Astrocyte of the spinal cord (primary cell): ENCODE measurements at places on chromosomes 6 and 20.

GRCh38 chr6:42009844-42010184 lies 40.5 kb upstream of the TAF8 start:
- DNase-seq = no peak

GRCh38 chr20:61880706-61881105 lies 185.0 kb downstream of the TAF4 start:
- no peak for DNase-seq

DNA sequence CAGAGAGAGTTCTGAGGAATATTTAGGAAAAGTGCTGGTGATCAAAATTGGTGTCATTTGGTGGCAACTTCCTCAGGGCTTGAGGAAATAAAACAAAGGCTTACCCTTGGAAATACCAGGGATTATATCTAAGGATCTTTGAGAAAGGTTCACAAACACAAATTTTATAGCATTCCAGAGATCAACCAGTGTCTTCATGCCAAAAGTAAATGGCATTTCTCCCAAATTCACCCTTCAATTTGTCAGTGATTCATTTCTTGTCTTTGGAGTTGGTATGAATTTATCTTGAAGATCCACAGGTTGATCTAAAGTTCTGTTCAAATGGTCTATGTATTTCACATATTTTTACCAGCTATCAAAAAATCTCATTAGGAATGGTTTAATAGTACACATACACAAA lies 181.5 kb downstream of the FUT9 start:
- no peak for DNase-seq

DNA sequence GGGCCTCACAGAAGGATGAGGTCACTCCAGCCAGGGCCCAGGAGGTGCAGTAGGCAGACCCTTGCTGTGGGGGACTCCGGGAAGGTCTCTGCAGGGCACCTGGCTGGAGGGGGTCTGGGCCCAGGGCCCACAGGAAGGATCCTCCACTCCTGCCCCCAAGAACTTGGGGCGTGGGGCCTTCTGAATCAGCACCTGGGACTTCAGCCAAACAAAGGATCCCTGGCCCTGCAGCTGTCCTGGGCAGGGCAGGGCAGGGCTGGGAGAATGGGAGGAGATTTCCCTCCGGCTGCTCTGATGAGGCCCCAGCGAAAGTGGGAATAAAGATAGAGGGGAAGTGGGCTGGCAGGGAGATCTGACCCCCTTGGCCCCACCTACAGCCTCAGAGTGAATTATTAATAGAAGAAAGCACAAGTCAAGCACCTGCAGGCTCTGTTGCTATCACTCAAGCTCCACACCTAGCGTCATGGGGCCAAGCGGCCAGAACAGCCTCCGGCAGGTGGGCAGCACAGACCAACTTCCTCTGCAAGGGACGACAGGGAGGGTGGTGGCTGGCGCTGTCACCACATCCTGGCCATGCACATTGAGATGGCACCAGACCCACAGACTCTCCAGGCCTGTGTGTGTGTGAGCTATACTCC lies 61.6 kb upstream of the MRPS10 start:
- peak; percentile 61 for DNase-seq

GRCh38 chr20:59962155-59962554 lies 3.9 kb downstream of the CDH26 start:
- no peak for DNase-seq

DNA sequence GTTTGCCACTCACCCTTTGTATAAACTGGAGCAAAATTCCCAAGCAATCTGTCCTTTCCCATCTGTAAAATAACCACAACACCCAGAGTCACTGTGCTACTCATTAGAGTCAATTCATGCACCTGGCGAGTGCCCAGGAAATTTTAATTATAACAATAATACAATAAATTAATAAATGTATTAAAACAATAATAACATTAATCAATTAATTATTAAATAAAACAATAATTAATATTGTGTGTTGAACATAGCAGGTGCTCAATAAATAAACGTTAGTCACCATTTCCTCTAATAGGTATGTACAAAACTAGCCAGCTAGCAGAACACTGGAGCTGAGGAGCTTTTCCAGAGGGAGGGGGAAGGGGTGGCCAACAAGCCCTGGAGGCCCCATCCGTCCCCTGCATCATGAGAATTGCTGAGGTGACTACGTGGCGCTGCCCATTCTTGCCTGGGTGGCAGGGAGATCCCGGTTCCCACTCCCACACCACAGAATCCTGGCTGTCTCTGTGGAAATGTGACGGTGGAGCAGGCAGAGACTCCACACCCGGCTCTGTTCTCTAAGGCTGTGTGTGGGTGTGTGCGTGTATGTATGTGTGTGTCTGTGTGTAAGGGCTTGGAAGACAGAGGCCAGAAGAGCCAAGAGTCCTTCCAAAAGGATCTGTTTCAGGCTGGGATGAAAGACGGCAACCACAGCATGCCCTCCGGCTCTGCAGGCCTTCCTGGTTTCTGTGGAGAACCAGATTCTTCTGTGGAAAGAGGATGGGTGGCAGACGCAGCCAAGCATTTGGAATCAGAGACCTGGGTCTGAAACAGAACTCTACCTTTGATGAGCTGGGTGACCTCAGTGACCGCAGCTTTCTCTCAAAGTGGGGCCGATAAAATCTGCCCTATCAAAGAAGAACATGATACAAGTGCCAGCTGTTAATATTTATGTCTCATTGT lies 18.8 kb upstream of the EZR start:
- no peak for DNase-seq

GRCh38 chr6:148501178-148501590 lies 158.5 kb downstream of the SASH1 start:
- peak; percentile 93 for DNase-seq

DNA sequence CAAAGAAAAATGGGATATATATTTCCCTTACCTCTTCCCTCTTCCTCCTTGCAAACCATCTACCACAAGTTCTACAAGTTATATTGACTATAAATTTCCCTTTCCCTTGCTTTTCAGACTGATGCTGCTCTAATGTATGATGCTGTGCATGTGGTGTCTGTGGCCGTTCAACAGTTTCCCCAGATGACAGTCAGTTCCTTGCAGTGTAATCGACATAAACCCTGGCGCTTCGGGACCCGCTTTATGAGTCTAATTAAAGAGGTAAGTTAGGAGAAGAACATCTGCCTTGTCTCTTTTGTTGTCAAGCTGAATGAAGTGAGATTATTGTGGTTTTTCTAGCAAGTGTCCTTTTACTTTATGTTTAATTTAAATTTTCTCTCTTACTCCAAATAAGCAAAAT lies 406.0 kb downstream of the GRIK2 start:
- DNase-seq = no peak

DNA sequence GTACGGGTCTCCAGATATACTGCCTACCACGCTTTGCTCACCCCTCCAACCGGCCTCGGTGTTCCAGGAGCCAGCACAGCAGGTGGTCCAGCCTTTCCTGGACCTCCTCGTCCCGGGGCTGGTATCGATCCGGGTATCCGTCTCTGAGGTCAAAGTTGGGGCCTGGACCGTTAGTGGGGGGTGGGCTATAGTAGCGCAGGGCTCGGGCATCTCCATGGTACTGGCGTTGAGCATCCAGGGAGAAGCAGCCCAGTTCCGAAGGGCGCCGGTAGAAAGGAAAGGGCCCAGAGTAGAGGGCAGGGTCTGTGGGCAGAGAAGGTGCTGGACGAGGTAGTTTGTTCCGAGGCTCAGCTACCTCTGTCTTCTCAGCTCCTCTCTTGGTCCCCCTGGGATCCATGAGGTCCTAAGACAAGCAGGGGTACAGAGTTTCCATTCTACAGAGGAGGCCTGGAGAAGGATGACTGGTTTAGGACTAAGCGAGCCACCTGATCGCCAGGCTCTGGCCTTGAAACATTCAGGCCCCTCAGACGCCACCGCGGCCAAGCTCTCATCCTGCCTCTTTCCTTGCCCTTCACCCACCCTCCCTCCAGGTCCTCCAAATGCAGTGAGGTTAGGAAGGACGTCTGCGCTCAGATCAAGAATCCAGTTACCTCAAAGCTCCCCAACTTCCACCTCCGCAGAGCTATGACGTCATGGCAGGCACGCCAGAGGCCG lies 502 bp downstream of the DXO start:
- DNase-seq = peak; percentile 12

GRCh38 chr6:115947966-115948541 lies 112.6 kb downstream of the FRK start:
- no peak for DNase-seq

- DNase-seq = no peak
Measured at GRCh38 chr6:22943327-22943726, 374.0 kb downstream of the HDGFL1 start.

GRCh38 chr6:37018198-37019064 lies 13.0 kb downstream of the FGD2 start:
- peak; percentile 86 for DNase-seq

- peak; percentile 35 for DNase-seq
Measured at GRCh38 chr6:14831937-14832336, 413.9 kb upstream of the JARID2 start.

- DNase-seq = peak; percentile 81
Measured at GRCh38 chr20:1437235-1437904, 29.3 kb downstream of the NSFL1C start.

DNA sequence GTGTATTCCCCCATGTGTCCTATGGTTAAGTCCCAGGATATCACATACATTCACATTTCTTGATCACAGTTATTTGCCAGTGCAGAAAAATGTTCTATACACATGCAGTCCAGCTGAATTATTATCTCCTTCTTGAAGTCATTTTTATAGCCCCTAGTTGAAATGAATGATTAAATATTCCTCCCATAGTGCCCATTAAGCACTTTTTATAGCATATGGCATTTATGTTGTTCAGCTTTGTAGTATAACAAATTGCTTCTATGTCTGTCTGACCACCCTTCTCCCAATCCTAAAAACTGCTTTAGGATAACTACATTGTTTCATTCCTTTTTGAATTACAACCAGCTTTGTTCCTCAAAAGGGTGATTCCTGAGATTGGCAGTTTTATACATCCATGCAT lies 123.5 kb downstream of the ADGRB3 start:
- no peak for DNase-seq

- DNase-seq = no peak
Measured at GRCh38 chr20:20719411-20719810, 7.0 kb upstream of the RALGAPA2 start.

DNA sequence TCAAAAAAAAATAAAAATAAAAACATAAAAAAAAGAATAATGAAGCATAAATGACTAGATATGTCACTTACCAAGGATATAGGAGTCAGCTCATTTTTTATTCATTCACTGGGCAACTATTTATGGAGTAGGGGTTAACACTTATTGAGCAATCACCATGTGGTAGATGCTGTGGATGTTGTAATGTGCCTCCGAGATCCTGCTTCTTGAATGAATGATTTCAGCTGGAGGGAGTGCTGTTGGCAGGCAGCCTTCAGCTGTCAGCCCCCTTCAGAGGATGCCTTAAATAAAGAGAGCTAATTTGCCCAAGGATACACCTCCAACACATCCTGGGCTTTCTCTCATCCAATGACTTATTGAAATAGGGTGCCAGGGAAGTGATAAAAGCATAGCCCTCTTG lies 229.5 kb upstream of the DTNBP1 start:
- no peak for DNase-seq

- DNase-seq = no peak
Measured at GRCh38 chr20:47533518-47534062, 31.9 kb downstream of the NCOA3 start.

- DNase-seq = no peak
Measured at GRCh38 chr6:23140871-23141270, 571.5 kb downstream of the HDGFL1 start.

GRCh38 chr6:34986845-34987246 lies 97.8 kb downstream of the ANKS1A start:
- DNase-seq = peak; percentile 83

GRCh38 chr6:20907486-20908071 lies 373.3 kb downstream of the CDKAL1 start:
- no peak for DNase-seq

- peak; percentile 27 for DNase-seq
Measured at GRCh38 chr6:137910424-137910834, 43.4 kb downstream of the TNFAIP3 start.

DNA sequence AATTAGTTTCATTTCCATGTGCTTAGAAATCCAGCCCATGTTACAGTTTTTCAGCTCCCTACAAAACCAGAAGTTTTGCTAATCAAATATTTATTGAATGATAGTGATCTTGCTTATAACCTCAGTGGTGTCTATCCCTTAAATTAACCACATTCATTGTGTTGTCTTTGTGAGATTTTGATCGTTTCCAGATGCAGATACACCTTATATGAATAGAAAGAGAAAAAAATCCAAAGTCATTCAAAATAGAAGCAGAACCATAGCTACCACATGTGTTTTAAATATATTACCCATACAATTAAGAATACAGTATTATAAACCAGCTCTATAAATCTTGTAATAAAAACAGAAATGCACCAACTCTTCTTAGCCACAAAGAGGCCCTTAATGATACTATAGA lies 60.6 kb upstream of the RREB1 start:
- no peak for DNase-seq

DNA sequence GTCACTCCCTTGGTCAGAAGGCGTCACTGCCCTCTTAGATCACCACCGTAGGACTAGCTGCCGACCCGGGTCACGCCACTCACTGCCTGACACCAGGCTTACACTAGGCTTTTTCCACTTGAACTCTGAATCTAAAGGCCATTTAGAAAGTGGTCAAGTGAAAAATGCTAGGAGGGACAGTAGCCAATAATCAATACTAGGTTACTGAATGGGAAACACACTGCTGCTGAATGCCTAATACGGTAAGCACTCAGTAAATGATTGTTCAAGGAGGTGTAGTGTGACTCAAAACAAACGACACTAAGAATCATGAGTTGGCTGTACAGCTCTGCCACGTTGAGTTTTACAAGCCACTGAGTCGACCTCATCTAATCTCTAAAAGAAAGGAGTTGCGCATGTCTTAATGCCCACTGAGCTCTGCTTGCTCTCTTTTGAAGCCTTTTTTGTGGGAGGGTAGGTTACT lies 760 bp upstream of the IBTK start:
- DNase-seq = peak; percentile 56

DNA sequence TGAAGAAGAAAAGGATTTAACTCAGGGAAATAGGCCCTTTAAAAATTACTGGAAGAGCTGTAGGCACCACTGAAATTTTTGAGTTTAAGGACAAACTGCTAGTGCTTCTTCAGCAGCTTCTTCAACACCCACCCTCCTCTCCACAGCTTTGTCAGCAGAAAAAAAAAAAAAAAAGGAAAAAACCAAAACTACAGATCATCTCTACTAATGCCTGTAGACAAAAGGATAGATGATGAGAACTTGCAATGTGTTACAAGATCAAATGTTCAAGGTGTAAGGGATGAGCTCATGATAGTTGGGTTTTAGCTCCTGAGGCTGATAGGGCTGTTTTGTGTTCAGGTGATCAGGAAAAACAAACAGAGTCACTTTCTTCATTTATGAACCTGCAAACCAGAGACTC lies 55.2 kb upstream of the PREP start:
- DNase-seq = no peak

GRCh38 chr20:32201296-32201976 lies 6.1 kb downstream of the PLAGL2 start:
- DNase-seq = no peak

GRCh38 chr20:58403272-58403671 lies 14.2 kb downstream of the VAPB start:
- DNase-seq = no peak

- no peak for DNase-seq
Measured at GRCh38 chr6:6164367-6164766, 156.1 kb downstream of the F13A1 start.

- DNase-seq = no peak
Measured at GRCh38 chr6:7823552-7823951, 87.0 kb downstream of the TXNDC5 start.
